Ammon's horn (tissue), 1 donor: ENCODE measurements at places on chromosomes 16 and 17.
A peak's percentile ranks its signal among the peaks of the same experiment; 100 is the strongest.

GRCh38 chr17:74268558-74268957, 5.5 kb upstream of the DNAI2 start:
- no peak for DNase-seq

GRCh38 chr16:89434490-89434889, 55.9 kb downstream of the ANKRD11 start:
- DNase-seq, result no peak

- no peak for DNase-seq
Observed at GRCh38 chr16:66262253-66263167, 104.0 kb upstream of the CDH5 start.

DNA sequence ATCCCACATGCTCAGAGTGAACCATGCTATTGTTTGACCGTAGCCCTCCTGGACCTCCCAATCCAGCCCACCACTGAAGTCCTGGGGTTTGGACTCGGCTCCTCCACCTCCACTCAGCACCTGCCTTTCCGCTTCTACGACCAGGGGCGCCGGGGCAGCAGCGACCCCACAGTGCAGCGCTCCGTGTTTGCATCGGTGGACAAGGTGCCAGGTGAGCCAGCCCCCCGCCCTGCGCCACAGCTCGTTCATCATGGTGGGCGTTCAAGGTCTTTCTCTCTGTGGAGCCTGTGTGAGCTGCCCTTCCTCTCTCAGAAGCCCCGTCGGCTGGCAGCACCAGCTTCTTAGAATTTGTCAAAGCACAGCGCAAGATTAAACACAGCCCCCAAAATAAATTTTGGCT, 130.1 kb downstream of the SOCS1 start:
- no peak for DNase-seq

- peak; percentile 38 for DNase-seq
Observed at GRCh38 chr17:1907909-1908698, 78.3 kb downstream of the RPA1 start.

GRCh38 chr16:70612931-70613330, 33.4 kb upstream of the IL34 start:
- DNase-seq, result no peak

- DNase-seq, result no peak
Observed at GRCh38 chr17:55811536-55811935, 60.7 kb downstream of the PCTP start.

GRCh38 chr16:30350134-30350871, 4.8 kb downstream of the CD2BP2 start:
- DNase-seq, result no peak

DNA sequence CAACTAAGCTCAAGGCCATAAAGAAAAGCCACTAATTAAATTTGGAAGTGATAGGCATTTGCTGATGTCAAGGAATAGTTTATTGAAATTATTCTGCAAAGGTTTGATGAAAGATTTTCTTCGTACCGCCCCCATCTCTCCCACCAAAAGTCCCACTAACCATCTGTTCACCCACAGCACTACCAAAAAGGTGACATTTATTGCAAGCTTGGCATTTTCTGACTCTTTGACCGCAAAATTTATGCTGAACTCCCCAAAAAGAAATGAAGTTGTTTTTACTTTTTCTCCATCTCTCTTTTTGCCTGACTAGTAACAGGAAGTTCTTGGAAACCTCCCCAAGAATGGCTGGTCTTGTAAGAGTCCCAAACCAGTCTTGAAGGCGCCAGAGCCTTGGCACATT, 384.9 kb upstream of the SOX9 start:
- DNase-seq, result no peak

- no peak for DNase-seq
Observed at GRCh38 chr16:15440852-15441251, 6.5 kb downstream of the BMERB1 start.
